Activated CD8-positive, alpha-beta memory T cell treated with anti-CD3 and anti-CD28 coated beads for 1 hour (primary cell): ENCODE measurements at places on chromosomes 5 and 9.

- no peak for DNase-seq
Observed at GRCh38 chr5:98614341-98614740, 159.1 kb upstream of the RGMB start.

DNA sequence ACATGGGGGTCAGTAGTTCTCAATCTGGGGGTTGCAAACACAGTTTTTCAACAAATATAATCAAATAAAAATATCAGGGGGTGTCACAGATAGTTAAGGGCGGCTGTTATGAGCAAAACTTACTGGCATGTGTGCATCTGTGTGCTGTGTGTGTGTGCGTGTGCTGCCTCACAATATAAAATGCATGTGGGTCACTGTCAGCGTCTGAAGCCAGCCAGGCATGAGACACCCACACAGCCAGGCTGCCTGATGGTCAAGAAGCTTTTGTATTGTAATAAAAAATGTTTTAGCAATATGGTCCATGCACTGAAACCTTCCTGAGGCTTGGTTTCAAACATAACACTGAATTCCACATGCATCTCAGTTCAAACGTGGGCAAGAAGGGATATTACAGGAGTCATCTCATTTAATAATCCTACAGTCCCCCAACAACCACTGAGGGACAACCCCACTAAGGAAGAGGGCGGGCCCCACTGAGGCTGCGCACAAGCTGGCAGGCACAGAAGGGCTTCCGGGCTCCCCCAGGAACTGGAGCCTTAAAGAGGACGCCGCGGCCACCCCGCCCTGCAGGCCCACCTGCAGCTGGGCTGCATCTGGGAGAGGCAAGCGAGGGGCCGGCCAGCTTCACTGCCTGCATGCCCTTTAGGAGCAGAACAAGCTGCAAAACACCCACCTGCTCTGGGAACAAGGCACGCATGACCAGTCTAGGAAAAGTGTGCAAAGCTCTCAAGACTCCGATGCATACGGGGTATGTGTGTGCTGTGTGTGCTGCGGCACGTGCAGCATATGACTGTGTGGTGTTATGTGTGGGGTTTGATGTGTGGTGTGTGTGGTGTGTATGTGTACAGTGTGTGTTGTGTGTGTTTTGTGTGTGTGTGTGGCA lies 14.1 kb downstream of the SEMA4D start:
- peak; percentile 57 for DNase-seq

GRCh38 chr5:112795944-112796678 lies 58.4 kb downstream of the APC start:
- no peak for DNase-seq

GRCh38 chr5:22465177-22465576 lies 388.0 kb downstream of the CDH12 start:
- no peak for DNase-seq

DNA sequence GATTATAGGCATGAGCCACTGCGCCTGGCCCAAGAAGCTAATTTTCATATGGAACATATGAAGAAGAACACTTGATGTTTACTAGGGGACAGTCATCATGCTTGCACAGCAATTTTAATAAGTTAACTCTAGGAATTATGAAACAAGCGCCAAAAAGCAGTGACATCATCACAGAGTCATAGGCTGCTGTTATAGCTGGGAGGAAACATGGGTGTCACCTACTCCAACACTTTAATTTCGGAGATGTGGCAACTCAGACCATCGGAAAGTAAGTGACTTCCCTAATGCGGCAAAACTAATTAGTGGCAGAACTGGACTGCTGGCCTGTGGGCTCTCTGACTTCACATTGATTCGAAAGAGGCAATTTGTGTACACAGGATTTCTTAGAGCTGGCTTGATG lies 38.1 kb upstream of the EQTN start:
- DNase-seq: no peak

DNA sequence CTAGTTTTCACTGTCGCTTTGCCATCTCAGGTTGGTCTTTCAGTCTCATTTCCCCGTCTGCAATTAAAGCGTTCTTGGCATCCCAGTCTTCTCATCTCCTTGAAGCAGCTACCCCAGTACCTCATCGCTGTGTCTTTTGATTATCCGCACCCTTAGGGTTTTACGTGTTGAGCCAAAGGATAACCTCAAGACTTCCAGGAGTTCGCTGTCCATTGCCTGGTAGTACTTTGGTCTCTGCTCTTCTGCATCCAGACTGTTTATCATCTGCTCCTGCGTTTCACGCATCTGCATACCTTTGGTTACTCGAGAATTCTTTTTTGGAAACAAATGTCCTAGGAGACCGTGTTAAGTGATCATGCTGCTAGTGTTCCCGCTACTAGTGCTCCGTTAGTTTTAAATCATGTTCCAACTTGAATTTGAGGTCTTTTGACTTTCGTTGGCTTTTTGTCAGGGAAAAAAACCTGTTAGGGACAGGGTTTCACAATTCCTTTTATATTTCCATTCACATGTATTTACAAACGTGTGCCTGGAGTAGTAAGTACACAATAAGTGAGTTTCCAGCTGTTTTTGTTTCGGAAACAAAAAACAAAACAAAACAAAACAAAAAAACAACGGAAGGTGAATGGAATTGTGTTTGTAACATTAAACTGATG lies 888 bp downstream of the RABGAP1 start:
- no peak for DNase-seq

DNA sequence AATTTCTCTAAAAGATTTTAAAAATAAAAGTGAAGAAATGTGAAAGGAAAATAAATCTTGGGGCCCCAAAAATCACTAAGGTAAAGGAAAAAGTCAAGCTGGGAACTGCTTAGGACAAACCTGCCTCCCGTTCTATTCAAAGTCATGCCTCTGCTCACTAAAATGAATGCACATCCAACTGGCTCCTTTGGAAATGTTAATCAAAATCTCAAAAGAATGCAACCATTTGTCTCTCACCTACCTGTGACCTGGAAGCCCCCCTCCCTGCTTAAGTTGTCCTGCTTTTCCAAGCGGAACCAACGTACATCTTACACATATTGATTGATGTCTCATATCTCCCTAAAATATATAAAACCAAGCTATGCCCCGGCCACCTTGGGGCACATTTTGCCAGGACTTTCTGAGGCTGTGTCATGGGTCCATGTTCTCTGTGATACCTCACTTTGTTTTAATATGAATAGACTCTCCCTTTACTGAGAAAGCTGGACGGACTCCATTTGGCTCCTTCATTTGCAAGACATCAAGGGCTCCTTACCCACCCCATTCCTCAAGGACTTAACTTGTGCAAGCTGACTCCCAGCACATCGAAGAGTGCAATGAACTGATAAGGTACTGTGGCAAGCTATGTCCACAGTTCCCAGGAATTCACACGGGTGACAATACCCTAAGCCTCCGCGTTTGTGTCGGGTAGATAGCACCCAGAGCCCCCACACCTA lies 164.3 kb downstream of the SMC2 start:
- no peak for DNase-seq

GRCh38 chr9:19224563-19224962 lies 5.9 kb upstream of the DENND4C start:
- DNase-seq: no peak

DNA sequence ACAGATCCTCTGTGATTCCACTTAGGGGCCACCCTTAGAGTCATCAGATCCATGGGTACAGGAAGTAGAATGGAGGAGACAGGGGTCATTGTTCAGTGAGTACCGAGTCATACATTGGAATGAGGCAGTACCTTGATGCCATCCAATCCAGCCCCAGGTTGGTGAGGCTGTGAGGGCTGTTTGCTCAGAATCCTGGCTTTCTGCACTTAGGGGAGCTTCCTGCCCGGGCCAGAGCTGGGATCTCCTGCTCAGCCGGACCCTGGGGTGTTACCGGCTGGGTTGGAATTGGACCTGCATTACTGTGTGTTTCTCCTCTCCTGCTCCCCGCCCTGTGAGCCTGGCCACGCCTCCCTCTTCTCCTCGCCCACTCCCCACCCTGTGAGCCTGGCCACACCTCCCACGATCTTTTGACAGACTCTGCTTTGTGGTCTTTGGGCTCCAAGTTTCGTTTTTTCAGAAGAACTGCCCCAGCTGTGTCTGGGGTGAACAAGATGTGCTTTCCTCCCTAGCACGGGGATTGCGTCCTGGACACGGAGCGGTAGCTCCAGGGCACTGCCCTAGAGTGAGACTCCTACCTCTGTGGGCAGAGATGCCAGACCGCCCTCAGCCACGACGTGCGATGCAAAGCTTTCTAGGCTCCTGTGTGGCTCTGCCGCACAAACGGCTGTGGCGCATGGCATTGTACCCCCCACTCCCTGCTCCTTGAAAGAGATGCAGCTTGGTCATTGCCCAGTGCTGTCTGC lies 15.4 kb downstream of the TRAF2 start:
- peak; percentile 48 for DNase-seq

- no peak for DNase-seq
Observed at GRCh38 chr5:112154940-112155686, 264.0 kb downstream of the EPB41L4A start.

- no peak for DNase-seq
Observed at GRCh38 chr9:127770583-127770904, 7.9 kb downstream of the SH2D3C start.

DNA sequence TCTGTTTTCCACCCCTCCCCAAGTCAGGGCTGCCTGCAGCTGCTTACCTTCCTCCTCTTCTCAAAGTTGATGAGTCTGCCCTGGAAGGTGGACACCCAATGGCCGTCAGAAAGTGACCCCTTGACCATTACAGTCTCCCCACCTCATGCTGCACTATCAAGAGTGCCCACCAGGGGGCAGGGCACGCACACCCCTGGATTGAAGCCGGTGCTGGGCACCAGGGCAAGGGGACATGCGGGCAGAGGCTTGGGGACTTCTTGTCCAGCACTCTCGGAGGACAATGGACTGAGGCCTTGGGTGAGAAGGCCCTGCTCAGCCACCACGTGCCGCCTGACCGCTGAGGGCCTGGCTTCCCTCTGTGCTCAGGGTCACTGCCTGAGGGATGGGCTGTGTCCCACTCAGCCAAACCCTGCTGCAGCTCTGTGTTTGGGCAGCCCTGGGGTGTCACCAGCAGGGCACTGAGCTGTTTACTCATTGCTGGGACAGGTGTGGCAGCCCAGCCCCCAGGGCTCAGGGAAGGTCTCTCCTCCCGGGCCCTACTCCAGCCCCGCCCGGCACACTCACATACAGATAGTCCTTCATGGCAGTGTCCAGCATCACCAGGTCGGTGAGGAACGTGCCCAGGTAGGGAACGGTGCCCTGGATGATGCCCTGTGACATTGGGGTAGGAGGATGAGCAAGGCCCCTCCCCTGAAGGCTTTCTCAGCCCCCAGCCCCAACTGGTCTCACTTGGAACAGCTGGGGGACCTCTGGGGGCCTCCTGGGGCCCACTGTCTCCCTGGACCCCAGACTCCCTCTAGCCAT lies 17.7 kb downstream of the RALGDS start:
- peak; percentile 39 for DNase-seq

DNA sequence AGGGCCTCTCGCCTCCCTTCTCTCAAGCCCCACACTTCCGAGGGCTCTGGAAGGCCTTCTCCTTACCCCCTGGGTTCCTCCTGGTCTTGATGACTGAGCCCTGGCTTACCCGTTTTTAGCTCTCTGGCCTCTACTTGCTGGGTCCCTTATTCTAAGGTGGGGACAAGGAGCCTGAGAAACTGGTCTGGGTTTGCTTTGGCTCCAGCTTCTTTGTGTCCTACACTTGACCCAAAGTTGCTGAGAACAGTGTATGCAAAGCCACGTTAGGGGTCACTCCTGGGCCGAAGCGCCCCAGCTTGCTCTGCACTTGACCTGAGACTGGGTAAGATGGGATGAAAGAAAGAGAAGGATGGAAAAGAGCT lies 788 bp downstream of the ZNF346 start:
- DNase-seq: no peak

- DNase-seq: no peak
Observed at GRCh38 chr9:20044686-20045085, 255.8 kb upstream of the SLC24A2 start.

DNA sequence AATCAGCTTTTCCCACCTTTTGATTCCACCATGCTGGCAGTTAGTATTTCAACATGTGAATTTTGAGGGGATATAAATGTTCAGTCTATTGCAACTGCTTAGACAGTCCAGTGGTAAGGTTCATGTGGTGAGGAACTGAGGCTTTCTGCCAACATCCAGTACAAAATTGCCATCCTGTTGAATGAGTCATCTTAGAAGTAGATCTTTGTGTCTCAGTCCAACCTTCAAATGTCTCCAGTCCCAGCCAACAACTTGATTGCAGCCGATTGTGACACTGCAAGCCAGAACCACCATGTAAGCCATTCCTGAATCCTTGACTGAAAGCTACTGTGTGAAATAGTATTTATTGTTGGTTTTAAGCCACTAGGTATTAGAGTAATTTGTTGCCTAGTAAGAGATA lies 331.5 kb upstream of the GRIN3A start:
- DNase-seq: no peak

- no peak for DNase-seq
Observed at GRCh38 chr5:9212605-9213004, 333.3 kb downstream of the SEMA5A start.

GRCh38 chr5:160463740-160464465 lies 42.2 kb downstream of the PTTG1 start:
- DNase-seq: no peak

DNA sequence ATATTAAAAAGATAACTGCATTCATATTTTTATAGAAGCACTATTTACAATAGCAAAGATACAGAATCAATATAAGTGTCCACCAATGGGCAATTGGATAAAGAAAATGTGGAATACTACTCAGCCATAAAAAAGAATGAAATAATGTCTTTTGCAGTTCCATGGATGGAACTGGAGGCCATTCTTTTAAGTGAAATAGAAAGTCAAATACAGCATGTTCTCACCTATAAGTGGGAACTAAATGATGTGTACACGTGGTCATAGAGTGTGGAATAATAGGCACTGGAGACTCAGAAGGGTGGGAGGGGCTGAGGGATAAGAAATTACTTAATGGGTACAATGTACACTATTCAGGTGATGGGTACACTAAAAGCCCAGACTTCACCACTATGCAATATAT lies 53.2 kb downstream of the DENND1A start:
- no peak for DNase-seq

GRCh38 chr5:74310386-74310785 lies 330.1 kb downstream of the ENC1 start:
- no peak for DNase-seq

GRCh38 chr9:98605116-98605515 lies 103.6 kb downstream of the GABBR2 start:
- no peak for DNase-seq

DNA sequence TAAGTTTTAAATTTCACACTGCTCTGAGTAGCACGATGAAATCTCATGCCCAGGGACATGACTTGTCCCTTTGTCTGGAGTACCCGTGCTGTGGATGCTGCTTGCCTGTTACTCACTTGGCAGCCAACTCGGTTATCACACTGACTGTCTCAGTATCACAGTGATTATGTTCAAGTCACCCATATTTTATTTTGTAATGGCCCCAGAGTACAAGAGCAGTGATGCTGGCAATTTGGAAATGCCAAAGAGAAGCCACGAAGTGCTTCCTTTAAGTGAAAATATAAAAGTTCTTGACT lies 22.8 kb upstream of the SCGB3A2 start:
- no peak for DNase-seq

GRCh38 chr5:35971186-35971877 lies 19.9 kb downstream of the UGT3A1 start:
- DNase-seq: no peak

DNA sequence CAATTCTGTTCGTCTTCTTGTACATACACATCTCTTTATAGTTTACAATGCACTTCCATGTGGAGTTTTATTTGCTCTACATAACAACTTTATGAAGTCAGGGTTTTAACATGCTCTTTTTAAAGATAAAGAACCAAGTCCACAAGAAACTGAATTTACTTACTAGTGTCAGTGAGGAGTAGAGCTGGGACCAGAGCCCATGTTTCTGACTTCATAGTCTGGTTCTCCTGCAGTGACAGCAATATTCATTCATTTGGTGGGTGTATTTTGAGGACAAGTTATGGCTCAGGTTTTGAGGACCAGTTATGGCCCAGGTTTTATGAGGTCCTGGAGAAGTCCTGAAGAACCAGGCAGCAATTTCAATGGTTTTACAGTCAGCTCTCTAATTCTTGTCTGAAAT lies 481.9 kb upstream of the TNC start:
- no peak for DNase-seq
